COLO829 (cell line): ENCODE measurements at places on chromosomes 6 and 20.

DNA sequence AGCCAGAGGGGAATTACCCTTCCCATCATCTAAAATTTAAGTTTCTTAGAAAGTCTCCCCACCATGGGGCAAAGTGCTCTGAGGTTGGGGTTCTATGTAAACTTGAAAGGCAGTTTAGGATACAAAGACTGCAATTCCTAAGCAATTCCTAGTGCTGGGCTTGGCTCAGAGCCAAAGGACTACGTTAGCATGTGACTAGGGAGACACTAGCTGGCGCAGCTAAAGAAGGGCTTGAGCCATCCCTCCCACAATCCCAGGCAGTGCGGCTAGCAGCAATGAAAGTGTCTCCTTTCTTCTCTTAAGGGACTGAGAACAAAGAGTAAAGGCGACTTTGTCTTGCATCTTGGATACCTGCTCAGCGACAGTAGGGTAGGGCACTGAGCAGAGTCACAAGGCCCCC, 306.6 kb upstream of the FKBP1C start:
- DNase-seq = no peak

DNA sequence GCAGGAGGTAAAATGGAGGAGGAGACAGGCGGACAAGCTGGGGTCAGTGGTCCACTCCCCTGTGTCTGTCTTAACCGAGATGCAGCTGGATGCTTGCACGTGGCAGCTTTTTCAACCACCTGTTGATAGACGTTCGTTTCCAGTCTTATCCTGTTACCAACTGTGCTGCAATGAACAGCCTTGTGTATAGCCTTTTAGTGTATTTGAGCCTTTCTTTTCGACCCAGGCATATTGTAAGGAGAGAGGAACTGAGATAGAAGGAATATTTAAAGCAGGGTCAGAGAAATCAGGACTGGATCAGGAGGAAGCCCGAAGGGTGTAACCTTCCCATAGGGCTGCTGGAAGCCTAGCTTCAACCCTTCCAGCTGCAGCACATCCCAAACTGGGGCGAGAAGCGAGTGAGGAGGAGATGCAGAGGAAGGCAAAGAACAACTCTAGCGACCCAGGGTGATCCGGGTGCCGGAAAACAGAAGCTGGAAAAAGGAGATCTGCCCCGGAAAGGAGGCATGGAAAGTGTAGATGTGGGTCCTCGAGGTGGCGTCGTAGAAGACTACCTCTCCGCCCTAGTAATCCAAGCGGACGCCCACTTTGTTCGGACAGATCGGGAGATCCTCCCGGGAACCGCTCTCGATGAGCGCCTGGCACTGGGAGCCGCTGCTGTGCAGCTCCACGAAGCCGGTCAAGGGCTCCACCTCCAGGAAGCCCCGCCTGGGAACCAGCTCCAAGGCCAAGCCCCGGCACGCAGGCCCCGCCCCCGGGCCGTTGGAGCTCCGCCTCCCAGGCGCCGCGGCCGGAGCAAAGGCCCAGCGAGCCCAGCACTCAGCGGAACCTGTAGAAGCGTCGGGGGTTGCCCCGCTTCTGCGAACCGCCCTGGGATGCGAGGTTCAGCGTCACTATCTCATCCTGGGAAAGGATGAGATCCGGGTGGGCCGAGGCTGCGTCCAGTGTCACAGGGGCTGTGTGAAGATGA, 11.2 kb downstream of the TRIM31 start:
- peak; percentile 97 for DNase-seq

GRCh38 chr20:9739991-9740390, 98.9 kb downstream of the PAK5 start:
- no peak for DNase-seq

DNA sequence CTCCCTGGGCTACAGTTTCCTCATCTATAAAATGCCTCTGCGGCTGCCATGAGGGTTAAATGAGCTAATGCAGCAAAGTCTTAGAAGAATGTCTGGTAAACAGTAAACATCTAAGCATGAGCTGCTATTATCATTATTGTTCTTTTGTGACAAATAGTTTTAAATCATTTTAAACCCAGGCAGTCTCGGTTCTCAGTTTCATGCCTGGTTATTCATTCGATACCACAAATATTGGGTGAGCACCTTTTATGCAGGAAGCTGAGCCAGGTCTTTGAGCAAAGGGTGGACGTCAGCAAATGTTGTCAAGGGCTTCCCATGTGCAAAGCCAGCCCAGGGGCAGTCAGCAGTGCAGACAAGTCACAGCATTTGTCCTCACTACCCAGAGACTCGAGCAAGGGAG, 128.7 kb downstream of the NFATC2 start:
- DNase-seq = no peak

DNA sequence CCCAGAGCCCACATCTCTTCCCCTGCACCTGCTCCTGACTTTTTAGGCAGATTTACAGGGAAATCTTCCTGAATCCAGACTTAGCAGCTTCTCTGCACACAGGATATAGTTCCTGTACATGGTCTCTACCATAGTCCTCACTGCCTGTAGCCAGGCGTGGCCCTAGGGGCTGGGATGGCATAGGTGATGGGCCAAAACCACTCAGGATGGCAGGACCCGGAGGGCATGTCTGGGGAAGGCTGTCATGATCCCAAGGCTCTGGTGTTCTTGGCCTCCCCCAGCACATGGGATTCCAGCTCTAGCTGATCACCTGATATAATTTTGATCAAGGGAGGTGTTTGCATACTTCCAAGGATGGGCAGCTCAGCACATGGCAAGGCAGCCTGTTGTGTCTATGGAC, 58.0 kb downstream of the TOX2 start:
- DNase-seq = no peak

GRCh38 chr6:149380523-149380922, 19.5 kb upstream of the SUMO4 start:
- DNase-seq = no peak

- DNase-seq = no peak
Measured at GRCh38 chr6:84304881-84305280, 77.4 kb upstream of the CEP162 start.

DNA sequence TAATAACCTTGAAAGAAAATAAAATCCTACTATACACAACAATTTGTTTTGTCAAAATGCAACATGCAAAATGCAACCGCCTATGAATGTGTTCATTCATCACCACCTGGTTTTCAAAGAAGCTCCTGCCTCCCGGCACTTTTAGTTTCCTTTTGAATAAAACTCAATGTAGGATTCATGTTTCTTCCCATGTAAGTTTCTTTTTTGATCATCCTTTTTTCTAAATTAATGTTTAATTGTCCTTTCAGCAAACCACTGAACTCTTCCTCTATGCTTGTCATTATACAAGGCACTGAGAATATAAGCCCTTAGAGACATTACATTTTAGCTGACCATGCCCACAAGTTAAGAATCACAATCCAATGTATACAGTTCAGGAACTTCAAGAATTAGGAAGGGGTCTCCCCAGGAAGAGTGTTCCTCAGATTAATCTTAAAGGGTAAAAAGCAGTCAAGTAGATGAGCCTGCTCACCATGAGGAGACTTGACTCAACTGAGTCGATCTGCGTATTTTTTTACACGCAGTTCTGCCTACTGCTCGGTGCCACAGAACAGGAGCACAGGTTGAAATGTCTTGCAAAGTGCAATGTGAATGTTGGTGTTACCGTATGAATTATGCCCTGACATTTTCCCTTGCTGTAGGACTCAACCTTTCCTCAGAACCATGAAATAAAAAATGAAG, 7.2 kb upstream of the THEMIS start:
- peak; percentile 16 for DNase-seq

DNA sequence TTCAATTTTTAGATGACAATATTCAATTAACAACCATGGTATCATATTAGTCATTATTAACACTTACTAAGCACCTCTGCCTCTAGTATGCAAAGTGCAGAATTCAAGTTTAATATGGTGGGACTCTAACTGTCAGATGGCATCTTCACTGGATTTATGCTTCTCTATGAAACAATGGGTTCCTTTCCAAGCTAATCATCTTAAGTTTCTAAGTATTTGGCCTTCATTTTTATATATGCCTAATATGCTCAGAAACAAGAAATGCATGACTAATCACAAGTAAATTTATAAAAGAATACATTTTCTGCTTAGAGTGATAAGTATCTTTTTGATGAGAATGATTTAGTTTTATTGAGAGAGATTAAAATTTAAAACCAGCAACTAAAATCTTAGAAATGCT, 144.7 kb downstream of the HIVEP2 start:
- no peak for DNase-seq

- DNase-seq = no peak
Measured at GRCh38 chr6:11414176-11414963, 123.2 kb upstream of the TMEM170B start.

- no peak for DNase-seq
Measured at GRCh38 chr6:43671801-43672690, 15.5 kb downstream of the MRPS18A start.

GRCh38 chr6:166499350-166500163, 86.9 kb downstream of the RAMACL start:
- DNase-seq = no peak

DNA sequence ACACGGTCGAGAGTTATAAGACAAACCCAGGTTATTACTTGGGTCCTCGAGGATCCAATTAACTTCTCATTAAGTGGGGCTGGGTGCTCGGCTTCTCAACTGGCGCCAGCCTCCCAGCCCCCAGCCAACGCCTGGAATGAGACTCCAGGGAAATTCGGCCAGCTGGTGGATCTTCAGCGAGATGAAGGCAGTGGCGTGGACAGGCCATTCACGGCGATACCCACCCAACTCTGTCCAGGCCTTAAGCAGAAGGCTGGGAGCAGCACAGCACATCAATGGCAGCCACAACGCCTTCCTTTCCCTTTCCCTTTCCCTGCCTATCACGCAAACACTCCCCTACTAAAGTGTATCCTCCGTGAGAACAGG, 868 bp downstream of the METTL24 start:
- no peak for DNase-seq

DNA sequence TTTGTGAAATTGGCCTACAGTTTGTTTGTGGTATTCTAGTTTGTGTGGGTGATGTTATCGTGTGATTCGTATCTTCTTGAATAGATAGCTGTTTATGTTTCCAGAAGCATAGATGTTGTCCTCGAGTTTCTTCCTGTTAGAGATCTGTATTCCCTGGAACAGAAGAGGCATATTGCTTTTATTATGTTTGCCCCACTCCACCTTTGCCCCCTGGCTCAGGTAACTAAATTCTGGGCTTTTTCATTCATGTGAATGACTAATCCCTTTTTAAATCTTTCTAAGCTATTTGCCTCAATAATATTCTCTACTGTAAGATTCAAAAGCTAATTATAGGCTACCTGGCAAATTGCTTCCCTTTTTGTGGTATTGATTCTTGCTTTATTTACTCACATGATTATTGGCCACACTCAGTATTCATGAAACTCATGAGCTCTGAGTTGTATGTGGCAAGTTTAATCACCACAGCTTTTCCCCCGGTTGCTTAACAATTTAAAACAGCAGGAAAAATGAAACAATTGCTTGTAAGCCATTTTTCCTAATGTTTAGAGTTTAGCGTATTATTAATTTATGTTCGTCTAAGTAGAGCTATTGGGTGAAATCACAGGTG, 12.6 kb downstream of the RNF217 start:
- DNase-seq = no peak

GRCh38 chr6:157741948-157742556, 81.0 kb upstream of the SNX9 start:
- DNase-seq = no peak

GRCh38 chr6:8059129-8059528, 5.1 kb downstream of the BLOC1S5 start:
- peak; percentile 28 for DNase-seq

DNA sequence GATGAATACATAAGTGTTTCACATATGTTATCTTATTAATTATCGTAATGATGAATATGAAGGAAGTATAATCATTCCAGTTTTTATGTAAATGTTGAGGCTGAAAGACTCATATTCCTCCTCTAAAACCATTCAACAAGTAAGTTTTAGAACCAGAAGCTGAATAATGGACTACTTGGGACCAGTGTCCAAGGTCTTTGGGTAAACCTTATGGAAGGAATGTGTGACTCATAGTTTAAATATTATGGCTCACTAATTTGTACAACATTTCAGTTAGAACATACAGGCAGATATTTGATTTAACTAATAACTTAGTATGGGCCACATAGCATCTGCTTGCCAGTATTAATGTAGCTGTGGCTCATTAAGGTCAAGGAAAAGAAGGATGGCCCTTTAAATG, 209.6 kb downstream of the TFAP2B start:
- peak; percentile 36 for DNase-seq

- DNase-seq = peak; percentile 98
Measured at GRCh38 chr6:73520688-73521350, at the start of gene EEF1A1. Gene EEF1A1 (minus strand): TSS chr6:73521032. CDS start chr6:73520026, 1,006 bp downstream.

GRCh38 chr6:142913036-142913510, 31.9 kb downstream of the HIVEP2 start:
- no peak for DNase-seq

- no peak for DNase-seq
Measured at GRCh38 chr6:170134471-170135440, 156.1 kb downstream of the DLL1 start.

- no peak for DNase-seq
Measured at GRCh38 chr20:50272030-50272723, 81.5 kb downstream of the CEBPB start.

- no peak for DNase-seq
Measured at GRCh38 chr6:111664565-111665030, 58.9 kb upstream of the TRAF3IP2 start.

DNA sequence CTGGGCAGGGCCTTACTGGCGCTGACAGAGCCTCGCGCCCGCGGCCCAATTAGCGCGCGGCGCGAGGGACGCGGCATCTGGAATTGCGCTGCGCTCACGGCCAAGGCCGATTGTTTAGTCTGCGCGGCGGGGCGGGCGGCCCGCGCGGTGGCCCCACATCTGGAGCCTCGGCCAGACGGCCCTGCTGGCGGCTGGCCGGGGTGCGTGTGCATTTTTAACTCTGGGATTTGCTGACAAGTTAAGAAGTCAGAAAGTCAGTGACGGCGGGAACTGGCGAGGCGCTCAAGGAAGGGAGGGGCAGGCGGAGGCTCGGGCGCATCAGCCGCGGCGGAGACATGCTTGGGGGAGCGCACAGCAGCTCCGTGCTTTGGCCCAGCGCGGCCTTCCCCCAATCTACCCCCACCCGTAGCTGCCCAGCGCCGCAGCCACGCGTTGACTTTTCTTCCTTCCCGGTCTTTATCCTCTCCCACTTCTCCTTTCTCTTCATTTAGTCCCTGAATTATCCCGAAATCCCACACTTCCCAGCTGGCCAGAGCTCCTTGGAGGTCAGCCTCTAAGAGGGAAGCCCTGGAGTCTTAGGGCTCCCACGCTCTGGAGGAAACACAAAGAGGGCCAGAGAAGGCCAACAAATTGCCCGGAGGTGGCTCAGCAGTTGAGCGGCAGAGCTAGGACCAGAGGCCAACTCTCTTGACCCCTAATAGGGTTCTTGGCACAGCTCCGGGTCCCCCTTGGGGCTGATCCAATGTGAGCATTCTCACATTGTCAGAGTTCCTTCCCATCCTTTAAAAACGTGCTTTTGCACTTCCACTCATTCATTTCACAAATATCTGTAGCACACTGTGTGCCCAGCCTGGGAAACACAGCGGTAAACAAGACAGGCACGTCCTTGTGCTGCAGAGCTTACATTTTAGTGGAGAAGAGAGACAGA, 40.8 kb upstream of the FOXP4 start:
- no peak for DNase-seq

GRCh38 chr6:30690403-30691207, at the start of gene NRM:
Gene NRM (minus strand): TSS chr6:30690984. CDS start chr6:30690974, 10 bp downstream.
- peak; percentile 90 for DNase-seq
